GM20000 (cell line): ENCODE measurements at places on chromosomes 7 and 10.

DNA sequence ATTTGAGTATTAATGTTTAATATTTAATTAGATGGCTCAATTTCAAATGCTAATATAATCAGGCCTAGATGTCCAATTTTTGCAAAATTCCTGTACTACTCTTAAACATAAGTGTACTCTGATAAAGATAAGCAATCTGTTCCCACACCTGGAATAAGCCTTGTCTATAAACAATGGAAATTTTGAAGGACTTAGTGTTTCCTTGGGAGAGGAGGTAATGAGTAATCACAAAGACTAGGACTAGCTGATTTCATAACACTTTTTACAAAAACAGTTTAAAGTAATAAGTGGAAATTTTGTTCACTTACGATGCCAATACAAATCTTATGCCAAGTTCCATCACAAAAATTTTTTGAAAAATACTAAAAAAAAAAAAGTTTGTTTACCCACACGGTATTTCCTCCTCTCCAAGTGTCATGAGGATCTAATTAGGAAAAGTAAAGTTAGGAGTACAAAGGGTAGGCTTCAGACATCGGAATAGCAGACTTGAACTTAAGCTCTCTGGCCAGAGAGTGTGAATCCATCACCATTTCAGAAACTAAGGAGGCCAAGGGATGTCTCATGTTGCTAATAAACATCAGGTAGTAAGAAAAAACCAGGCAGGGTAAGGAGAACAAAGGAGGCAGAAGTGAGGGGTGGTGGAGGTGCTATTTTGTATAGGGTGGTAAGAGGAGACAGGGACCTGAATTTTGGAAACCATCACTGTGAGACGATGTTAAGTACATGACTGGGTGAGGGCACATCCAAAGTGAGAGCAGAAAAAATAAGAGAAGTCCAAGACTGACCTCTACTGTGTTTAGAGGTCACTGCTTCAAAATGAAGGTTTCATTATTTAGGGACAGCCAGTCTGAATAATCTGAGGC lies 61.3 kb downstream of the RAPGEF5 start:
- DNase-seq: no peak

GRCh38 chr10:114485696-114486400 lies 81.5 kb upstream of the AFAP1L2 start:
- DNase-seq: no peak

DNA sequence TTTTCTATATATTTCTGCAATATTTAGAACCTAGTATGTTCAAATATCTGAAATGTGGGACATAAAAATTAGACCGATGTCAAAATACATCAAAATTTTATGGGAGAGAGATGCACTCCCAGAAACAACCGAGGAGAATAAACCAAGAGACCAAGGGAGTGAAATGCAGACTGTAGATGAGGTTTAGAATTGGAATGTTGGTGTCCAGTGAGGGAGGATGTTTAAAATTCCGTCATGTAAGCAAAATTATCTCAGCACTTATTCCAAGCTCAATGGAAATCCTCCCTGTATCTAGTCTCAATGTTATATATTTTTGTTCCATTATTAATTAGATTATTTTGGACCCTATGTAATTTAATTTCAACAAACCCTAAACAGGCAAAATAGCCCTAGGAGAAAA lies 61.9 kb upstream of the MAGI2 start:
- no peak for DNase-seq

GRCh38 chr7:3648276-3648675 lies 347.2 kb downstream of the SDK1 start:
- no peak for DNase-seq

GRCh38 chr7:152865011-152865410 lies 105.5 kb downstream of the ACTR3B start:
- DNase-seq: no peak

DNA sequence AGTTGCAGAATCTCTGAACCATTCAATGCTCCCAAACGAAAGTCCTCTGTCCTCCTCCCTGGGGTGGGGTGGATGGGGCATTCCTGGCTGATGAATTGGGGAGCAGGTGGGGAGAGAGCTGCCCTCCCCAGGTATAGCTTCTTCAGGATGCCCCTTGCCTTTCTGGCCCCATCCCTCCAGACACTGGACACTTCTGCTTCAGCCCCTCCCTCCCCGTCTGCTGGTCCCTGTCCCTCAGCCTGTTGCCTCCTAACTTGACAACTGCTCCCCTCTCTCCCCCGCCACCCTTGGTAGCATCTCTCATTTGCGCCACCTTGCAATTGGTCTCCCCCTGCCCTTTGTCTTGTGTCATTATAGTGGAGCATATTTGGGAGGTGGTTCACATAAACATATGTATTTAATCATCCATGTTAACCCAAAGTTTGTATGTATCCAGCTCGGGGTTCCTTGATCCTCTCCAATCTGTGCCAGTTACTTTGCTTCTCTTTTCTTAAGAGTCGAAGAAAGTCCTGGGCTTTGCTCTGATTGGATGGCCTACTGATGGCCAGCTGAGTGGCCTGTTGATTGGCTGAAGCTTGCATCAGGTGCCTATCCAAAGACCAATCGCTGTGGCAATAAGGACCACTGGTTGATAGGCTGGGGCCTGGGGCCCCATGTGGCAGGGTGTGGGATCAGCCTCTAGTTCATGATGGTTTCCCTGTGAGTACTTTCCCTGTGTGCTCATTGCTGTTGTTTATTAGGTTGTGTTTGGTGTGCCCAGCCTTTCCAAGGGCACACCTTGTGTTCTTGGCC lies 4.0 kb upstream of the GCK start:
- DNase-seq: no peak

DNA sequence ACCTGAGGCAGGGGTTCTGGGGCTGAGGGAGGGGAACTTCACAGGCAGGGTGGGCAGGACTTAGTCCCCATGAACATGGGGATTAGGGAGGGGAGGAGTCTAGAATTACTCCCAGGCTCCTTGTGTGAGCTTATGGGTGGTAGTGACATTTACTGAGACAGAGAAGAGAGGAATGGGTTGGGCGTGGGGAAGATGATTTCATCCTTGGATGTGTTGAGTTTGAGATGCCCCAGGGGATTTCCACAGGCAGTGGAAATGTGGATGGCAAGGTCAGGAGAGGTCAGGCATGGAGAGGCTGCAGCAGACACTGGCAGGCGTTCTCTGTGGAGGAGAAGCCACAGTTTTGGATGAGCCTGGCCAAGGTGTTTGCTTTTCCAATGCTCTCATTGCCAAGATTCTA lies 26.4 kb upstream of the GSDME start:
- no peak for DNase-seq

DNA sequence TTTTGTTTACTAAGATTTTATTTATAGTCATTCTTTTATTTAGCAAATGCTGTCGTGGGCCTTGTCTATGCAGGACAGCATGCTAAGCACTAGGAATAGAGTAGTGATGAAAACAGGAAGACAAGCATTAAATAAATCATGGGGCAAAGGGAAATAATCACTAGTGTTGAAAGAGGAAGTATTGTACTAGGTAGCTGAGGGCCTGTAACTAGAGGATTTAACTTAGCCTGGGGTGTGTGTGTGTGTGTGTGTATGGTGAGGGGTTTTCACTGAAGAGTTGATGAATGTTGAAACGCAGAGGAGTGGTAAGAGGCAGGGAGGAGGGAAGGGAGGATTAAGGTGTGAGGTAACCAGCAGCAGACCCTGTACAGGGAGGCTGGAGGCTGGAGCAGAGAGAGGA lies 446.4 kb downstream of the SDK1 start:
- no peak for DNase-seq

DNA sequence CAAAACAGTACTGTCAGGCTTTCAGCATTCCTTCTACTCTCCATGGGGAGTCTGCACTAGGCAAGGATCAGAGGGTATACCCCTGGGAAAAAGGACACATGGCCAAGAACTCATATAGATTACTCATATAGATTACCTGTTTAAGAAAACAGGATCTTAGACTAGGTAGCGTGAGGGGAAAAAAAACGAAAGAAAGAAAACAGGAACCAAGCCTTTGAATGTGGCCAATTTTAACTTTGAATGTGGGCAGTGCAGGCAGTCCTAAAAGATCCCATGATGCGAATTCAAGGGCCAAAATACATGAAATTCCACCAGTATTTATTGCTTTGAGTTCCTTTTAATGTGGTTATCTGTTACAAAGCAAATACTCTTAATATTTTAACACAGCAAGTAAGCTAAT lies 108.6 kb upstream of the TAC1 start:
- peak; percentile 20 for DNase-seq

DNA sequence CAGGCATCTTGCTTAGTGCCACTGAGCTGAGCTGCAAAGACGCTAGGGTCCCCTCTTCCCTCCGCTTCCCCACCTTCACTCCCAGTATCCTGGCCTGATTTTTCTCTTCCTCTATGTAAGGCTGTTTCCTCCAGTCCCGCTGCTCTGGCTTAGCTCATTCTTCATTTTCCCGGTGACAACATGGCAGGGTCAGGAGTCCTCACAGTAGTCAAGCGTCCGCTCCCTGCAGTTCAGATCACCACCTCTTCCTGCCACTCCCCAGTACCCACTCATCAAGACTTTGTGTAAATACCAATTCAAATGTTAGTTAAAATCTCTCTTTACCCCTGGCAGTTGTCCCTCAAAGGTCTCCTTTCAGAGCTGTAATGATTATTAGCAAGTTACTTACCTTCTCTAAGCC lies 650.4 kb upstream of the CELF2 start:
- no peak for DNase-seq

GRCh38 chr7:118182593-118183427 lies 1.2 kb upstream of the LSM8 start:
- no peak for DNase-seq

GRCh38 chr7:104967595-104967994 lies 46.4 kb upstream of the KMT2E start:
- DNase-seq: no peak

DNA sequence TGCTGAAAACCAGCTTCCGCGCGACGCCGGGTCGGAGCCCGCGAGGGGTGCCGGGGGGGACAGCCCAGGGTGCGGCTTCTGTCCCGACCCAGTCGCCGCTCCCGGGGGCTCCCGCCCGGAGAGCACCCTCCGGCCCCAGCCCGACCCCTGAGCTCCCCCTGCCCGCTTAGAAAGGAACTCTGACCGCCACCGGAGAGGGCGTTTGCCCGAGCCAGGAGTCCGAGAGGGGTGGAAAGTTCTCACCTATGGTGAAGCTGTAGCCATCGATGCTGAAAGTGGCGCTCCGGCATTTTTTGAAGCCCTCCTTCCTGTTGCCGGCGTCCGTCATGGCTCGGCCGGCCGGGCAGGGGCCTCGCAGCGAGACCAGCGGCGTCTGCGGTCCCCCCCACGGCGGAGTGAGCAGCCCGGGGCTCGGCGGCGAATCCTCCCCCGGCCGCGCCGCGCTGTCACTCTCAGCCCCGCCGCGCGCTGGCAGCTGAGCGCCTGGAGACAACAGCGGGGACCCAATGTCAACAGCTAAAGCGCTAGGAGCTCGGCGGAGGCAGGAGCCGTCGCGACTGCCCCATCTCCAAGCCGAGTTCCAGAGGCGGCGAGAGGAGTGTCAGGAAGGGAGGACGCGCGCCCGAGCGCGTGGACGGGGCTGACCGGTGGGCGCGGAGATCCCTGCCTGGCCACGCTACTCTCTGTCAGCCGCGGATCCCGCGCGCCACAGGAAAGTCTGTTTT lies 191.6 kb downstream of the LSM5 start:
- DNase-seq: no peak

DNA sequence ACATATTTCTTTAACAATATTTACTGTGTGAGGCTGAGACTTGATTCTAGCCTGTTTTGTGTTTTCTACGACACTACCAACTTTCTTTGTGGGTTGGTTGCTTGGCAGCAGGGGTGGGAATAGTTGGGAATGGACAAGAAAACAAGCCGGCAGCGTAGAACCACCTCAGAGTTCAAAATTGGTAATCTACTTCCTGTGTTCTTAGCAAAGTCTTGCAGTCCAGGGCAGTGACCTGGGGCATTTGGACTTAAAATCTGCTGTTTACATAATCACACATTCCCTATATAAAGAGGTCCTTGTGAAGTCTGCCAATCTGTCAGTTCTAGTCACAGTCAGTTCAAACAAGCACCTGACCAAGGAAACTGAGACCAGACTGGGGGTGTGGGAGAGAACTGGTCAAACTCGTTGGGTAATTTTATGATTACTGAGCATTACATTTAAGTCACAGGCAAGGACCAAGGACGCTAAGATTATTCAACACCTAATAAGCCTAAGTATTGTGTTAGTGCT lies 167.9 kb downstream of the CPEB3 start:
- no peak for DNase-seq

- no peak for DNase-seq
Observed at GRCh38 chr7:30755384-30756154, 3.6 kb downstream of the INMT start.

DNA sequence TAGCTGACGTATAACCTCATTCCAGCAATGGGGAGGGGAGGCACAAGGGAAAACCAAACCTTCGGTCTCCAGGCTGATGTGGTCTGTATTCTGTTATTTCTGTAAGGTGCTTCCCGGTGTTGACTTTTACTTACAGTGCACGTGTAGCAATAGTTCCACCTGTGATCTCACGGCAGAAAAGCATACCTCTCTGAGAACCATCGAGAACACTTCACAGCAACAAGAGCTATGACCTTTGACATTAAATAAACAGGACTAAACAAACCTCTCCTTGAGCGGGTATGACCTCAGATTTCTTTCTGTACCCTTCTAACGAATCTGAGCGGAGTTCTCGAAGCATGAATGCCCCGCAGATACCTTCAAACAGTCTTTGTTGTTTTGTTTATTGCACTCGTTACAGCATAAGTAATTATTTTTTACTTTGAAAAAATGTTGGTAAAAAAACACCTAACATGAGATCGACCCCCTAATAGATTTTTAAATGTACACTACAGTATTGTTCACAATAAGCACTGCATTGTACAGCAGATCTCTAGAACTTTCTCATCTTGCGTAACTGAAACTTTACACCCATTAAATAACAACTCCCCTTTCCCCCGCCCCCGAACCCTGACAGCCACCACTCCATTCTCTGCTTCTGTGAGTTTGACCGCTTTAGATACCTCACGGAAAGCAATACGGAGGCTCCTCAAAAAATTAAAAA lies 282.3 kb downstream of the GATA3 start:
- DNase-seq: no peak

DNA sequence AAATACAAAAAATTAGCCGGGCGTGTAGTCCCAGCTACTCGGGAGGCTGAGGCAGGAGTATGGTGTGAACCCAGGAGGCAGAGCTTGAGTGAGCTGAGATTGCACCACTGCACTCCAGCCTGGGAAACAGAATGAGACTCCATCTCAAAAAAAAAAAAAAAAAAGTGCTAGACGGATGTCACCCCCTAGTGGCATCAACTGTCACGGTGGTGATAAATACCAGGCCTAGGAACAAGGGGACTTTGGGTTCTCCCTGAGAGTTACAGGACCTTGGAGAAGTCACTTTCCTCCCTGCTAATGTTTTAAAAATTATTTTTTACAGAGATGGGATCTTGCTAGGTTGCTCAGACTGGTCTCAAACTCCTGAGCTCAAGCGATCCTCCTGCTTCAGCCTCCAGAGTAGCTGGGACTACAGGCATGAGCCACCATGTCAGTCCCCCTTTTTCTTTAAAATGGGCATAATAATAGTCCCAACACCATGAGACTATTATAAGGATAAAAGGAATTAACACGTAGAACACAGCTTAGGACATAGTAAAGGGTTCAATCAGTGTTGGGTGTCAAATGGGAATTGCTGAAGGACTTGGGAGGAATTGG lies 2.6 kb upstream of the TMEM130 start:
- no peak for DNase-seq

GRCh38 chr7:100431286-100431735 lies 1.7 kb downstream of the MEPCE start:
- DNase-seq: no peak
